ENCODE measurements at places on chromosomes 7 and 10. TPM values are rescaled to one million over a fixed set of nuclear protein-coding genes. Genes with fewer than 3 reads are reported as not detected.

The DNAJC1 gene
- total RNA-seq: 20.4 TPM

The ARID5B gene
- total RNA-seq: 1.4 TPM

The SPAM1 gene
- total RNA-seq: not detected

DNA sequence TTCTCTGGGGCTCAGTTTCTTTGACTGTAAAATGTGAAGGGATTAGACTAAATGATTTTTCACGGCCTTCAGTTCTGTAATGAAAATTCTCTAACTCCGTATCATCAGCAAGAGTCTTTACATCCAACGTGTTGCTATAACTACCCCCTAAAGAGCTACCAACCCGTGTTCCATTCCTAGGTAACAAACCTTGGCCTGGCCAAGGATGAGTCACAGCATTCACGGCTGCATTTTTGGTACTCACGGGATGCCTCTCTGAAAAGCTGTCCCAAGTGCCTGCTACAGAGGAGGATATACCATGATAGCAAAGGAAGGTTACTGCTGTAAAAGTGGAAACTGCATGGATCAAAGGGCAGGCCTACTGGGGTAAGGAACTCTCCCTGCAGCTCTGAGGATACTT is 5.9 kb downstream of the LRRC4 start:
- DNase-seq: no peak

DNA sequence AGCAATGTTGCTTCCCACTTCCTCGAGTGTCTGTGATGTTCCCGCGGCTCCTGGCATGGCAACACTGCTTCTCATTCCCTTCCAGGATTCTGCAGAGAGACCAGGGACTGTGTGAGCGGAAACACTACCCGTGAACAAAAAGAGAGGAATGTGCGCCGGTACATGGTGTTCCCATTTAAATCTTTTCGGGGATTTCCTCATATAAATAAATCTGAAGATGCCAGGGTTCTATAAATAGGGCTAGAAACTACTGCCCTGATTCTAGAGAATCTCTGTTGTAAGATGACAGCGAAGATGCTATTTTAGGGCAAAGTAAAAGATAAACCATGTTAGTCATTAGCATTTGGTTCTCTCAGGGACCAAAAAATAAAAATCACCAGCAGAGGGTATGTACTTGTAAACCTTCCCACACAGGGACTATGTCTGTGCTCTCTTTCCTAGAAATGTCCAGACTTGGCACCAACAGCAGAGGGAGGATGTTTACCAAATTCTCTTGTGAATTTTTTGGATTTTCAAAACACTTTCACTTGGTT is 92.2 kb upstream of the DDC start:
- DNase-seq: no peak

Data from H7 (cell line).